ENCODE measurements at places on chromosomes 2 and 18.

GRCh38 chr2:198901894-198902293, 555.8 kb downstream of the SATB2 start:
- DNase-seq, result no peak

GRCh38 chr2:78127424-78127823, 605.2 kb upstream of the LRRTM4 start:
- no peak for DNase-seq

DNA sequence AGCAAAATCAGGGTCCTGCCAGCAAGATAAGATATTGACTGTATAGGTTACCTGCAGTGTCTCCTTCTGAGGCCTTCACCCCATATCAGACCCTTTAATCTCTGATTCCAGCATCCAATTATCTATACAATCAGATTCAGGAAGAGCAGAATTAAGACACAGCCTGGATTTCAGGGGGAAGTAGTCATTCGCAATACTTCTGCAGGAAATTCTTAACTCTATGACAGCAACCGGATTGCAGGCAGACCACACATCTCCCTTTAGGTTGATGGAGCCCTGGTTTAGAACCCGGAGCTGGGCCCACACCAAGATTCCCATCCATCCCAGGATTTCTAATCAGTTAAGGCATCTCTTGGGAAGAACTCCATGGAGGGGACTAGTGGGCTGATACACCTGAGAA, 9.5 kb downstream of the ARL4C start:
- no peak for DNase-seq

DNA sequence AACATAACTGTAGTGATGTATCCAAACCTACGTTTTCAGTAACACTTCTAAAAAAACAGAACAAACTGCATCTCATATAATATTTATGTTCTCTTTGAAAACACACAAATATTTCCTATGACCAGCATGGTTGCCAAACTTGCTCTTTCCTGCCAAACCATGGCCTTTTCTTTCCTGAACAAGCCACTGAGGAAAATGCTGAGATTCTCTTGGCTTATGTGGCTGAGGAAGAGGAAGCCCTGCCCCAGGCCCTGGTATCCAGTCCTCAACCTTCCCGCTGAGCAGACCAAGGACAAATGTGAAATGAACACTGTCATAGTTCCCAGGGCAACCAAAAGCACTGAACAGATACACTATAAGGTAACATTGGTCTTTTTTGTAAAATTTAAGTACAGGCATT, 35.9 kb upstream of the NARS1 start:
- no peak for DNase-seq

- DNase-seq, result peak; percentile 10
These were observed 47.5 kb downstream of the PTGR3 start for GRCh38 chr18:75161256-75162028.

DNA sequence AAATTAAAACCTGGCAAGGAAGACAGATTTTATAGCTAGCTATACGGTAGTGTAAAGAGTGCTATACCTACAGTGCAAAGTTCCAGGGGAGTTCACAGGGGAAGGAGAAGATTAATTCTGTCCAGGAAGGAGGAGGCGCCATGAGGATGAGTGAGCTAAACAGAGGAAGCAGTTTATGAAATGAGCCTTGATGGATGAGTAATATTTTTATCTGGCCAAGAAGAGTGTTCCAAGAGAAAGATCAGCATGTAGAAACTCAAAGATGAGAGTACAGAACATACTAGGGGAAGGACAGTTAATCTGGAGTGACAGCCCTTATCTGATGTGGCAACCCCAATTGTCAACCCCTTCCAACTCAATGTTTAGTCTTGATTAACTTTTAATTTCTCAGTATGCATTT, 54.8 kb downstream of the CDH20 start:
- no peak for DNase-seq

DNA sequence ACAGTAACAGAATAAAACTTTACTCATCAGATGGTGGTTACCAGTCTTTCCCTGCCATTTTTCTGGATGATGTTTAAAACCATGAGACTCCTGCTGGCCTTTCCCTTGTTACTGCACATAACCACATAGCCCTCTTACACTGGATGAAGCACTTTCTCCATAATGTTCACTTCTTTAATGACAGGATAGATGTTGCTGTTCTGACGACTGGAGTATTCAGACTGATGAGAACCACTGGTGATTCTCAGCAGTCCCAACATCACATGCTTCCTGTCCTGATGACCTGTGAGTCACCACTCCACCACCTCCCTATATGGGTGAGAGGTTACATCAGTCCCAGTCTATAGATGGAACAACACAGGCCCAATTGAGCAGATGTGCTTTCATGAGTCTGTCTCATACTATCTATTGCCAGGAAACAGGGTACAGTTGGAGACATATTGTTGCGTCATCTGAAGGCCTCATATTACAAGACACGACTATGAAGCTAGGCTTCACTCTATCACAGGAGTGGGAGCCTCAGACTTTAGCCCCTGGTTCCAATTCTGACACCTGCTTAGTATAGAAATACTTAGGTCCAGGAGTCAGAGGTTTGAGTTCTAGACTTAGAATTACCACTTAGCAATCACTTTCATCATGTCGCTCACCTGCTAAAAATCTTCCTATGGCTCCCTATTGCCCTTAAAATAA, 145.7 kb upstream of the KLF7 start:
- peak; percentile 69 for DNase-seq

- DNase-seq, result no peak
These were observed 36.4 kb downstream of the REEP1 start for GRCh38 chr2:86301009-86301408.

GRCh38 chr2:15670469-15670868, 78.8 kb downstream of the DDX1 start:
- DNase-seq, result no peak

- no peak for DNase-seq
These were observed 818.8 kb downstream of the SLC4A3 start for GRCh38 chr2:220446106-220446712.

GRCh38 chr2:190162851-190163250, 100.3 kb upstream of the MSTN start:
- no peak for DNase-seq

GRCh38 chr2:7557376-7557775, 640.2 kb downstream of the RNF144A start:
- DNase-seq, result no peak

- DNase-seq, result no peak
These were observed 574.7 kb upstream of the SLC8A1 start for GRCh38 chr2:41026613-41027012.

- peak; percentile 37 for DNase-seq
These were observed 60.6 kb downstream of the SLC16A14 start for GRCh38 chr2:230007931-230008707.

GRCh38 chr18:70425236-70425635, 136.4 kb downstream of the SOCS6 start:
- no peak for DNase-seq

DNA sequence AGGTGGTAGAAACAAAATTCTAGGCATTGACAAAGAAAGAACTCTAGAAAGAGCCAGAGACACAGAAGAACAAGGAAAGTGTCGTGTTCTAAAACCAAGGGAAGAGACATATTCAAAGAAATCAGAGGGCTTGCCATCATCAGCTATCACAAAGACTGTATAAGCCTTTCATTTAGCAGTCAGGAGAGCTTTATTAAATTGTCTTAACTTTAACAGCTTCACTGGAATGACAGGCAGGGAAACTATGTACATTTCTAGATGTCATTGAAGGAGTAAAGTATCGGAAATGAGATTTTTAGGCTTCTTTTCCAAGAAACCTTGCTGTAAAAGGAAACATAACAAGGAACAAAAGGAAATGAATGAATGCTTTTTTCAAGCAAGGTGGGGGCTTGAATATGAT, 15.8 kb downstream of the KYNU start:
- DNase-seq, result no peak

DNA sequence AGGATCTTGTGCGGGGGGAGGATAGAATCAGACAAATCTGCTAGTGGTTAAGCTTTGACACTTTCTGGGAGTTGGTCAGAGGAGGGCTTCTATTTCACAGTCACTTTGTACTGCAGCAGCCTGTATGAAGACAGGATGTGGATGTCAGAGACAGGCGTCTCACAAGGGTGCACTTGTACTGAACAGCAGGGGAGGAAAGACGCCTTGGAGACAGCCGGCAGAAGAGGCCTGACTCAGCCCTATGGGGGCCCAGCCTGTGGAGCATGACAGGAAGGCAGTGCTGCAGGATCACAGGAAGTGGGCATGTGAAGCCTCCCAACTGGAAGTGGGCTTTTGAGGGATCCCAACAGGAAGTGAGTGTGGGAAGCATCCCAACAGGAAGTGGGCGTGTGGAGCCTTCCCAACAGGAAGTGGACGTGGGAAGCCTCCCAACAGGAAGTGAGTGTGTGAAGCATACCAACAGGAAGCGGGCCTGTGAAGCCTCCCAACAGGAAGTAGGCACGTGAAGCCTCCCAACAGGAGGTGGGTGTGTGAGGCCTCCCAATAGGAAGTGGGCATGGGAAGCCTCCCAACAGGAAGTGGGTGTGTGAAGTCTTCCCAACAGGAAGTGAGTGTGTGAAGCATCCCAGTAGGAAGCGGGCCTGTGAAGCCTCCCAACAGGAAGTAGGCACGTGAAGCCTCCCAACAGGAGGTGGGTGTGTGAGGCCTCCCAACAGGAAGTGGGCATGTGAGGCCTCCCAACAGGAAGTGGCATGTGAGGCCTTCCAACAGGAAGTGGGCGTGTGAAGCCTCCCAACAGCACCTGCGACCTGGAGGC, 212.3 kb downstream of the SNTG2 start:
- DNase-seq, result no peak

- DNase-seq, result peak; percentile 34
These were observed 288.1 kb downstream of the EPHA4 start for GRCh38 chr2:221283896-221284545.

GRCh38 chr2:199762963-199763362, 88.0 kb downstream of the FTCDNL1 start:
- DNase-seq, result no peak

DNA sequence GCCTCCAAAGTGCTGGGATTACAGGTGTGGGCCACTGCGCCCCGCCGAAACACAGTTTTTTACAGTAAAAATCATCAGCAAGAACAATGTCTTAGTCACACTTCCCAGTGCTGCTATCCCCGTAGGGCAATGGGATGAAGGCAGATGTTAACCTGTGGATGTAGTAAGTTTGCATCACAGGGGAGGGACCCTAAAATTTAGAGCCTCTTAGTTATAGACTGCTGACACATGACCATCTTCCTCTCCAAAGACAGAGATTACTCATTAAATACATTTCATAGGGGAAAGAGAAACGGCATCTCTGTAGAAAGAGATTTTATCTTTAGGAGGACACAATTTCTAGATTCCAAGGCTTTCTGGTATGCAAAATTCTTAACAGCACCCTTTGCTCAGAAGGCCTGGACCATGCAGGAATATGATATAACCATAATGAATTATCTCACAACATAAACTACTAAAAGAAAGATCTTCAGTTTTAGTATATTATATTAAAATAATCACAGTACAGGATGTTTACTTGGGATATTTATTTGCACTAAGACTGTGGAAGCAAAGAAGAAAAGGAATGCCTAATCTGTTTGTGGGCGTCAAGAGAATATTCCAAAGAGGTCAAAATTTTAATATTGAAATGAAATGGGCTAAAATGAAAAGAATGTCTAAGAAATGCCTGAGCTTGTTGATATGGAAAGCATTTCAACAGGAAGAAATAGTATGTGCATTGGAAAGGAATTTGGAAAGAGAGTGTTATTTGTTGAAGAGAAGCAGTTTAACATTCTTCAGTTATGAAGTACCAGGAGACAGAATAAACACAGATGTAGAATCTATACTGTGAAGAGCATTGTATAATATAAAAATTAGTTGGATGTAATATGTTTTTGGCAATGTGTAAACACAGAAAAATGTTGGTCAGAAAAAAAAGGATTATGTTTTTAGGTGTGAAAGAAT, 1228.3 kb upstream of the CHAC2 start:
- DNase-seq, result no peak

GRCh38 chr2:121429119-121429903, 101.4 kb upstream of the RNU4ATAC start:
- peak; percentile 14 for DNase-seq

DNA sequence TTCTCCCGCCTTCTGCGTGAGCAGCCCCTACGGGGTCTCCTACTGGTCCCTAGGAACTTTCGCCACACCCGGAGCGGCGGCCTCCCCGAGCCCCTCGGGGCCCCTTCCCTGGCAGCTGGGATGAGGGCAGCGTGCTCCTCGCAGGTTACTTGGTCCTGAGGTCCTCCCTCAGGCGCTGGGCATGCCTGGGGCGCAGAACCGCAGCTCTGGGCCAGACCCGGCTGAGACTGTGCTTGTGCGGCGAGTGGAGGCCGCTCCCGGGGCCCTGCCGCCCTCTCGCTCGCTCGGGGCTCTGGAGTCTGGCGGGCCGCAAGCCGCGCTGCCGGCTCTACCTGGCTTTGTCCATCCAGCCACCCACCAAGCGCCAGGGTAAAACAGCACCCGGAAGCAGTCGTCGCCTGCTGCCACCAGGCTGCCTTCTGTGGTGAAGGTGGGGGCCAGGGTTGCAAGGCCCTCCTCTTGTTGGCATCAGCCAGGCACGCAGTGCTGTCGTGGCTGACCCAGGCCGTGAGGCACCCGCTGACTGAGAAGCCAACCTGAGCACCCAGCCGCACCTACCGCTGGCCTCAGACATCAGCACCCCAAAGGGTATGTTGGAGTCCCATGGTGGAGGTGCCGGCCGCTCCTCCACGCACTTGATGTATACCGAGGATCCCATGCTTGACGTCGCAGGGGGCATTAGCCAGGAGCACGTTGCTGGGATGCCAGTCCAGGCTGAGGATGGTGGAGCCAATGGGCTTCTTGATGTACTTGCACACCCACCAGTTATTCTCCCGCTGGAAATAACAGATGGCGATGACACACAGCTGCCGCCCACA, 46.1 kb upstream of the PTH2R start:
- no peak for DNase-seq

GRCh38 chr2:216756435-216756834, 61.1 kb upstream of the IGFBP5 start:
- DNase-seq, result no peak

- no peak for DNase-seq
These were observed 243.9 kb upstream of the ID2 start for GRCh38 chr2:8437949-8438400.

DNA sequence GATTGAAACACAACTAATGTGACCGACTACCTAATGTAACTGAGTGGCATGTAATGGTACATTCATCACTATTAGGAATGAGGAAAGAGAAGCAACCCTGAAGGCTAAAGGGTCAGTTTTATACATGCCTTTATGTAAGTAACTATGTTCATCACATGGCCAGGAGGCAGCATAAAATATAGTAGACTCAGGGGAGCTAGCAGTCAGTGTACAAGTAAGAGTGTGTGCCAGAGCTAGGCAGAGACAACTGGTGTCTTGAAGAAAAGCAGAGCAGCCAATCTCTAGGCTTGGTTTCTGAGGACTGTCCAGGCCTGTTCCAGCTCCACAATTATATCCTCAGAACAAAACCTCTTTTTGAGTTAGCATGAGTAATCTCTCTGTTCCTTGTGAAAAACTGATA, 18.1 kb downstream of the SMAD2 start:
- no peak for DNase-seq

DNA sequence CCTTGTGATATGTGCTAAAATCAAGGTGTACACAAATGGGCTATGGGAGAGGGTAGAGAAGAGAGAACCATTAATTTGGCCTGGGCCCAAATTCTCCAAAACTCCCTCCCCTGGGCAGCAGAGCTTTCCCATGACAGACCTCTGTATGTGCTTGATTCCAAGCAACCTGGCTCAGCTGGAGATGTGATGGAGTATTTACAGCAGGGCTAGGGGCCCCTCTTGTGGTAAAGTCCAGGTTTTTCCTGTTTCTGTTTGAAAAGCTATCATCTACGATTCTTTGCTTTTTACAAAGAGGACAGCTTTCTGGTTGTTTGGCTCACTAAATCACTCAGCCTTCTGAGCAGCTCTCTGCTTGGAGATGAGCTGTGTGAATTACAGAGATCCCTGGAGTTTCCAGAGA, 40.3 kb downstream of the KCNS3 start:
- no peak for DNase-seq
